Stimulated activated CD4-positive, alpha-beta T cell treated with anti-CD3 and anti-CD28 coated beads, TNF-alpha, amount 100 ng/mL, for 4 hours (primary cell): ENCODE measurements at places on chromosomes 13 and 19.

GRCh38 chr13:109160357-109160756 lies 530.9 kb downstream of the MYO16 start:
- no peak for DNase-seq

- DNase-seq = no peak
These were observed 176.5 kb downstream of the NUFIP1 start for GRCh38 chr13:44812818-44813217.

DNA sequence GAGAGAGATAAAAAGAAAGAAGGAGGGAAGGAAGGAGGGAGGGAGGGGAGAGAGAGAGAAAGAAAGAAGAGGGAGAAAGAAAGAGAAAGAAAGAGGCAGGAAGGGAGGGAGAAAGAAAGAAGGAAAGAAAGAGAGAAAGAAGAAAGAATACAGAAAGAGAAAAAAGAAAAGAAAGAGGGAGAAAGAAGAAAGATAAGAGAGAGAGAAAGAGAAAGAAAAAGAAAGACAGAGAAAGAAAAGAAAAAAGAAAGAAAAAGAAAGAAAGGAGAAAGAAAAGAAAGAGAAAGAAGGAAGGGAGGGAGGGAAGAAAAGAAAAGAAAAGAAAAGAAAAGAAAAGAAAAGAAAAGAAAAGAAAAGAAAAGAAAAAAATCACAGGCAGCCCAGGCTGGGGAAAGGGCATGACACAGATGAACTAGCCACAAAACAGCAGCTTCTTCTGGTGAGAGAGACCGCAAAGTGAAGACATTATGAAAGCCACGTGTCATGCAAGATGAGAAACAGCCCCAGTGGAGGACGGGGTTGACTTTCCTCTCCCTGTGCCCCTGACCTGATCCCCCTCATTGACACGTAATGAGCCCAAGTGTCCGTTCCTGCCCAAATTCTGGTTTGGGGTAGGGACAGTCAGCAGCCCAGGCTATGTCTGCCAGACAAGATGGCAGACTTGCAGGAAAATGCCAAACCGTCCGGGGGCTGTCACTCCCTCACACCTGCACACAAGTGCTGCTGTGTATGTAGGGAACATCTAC lies 102.1 kb downstream of the INSR start:
- no peak for DNase-seq

DNA sequence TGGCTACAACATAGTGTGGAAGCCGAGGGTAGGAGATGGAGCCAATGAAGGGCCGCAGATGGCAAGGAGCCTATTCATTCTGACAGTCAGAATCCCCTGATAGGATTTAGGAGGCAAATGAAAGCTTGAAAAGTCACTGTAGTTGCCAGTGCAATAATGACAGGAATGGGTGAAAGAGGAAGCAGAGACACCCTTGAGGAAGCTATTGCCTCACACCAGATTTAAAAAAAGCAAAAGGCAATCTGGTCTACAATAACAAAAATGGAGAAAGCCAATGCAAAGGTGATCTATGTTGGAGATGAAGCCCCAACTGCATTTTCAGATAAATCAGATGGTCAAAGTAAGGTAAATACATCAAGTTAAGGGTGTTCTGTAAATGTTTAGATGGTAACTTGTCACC lies 158.5 kb downstream of the TUBA3C start:
- DNase-seq = no peak

DNA sequence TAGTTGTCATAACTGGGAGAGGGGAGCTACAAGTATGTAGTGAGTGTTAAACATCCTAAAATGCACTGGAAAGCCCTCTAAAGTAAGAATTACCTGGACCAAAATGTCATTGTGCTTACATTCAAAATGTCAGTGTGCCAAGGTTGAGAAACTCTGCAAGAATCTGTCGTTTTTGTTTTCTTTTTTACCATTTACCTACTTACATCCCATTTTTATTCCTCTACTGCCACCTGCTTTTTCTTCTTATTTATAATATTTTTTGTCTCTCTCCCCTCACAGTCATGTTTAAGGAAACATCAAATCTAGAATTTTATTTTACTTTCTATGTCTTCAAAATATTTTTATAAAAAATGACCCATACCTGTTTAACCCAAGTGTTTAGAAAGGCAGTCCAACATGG lies 226.4 kb downstream of the PCDH17 start:
- DNase-seq = no peak

GRCh38 chr19:640606-641189 lies 1.0 kb downstream of the FGF22 start:
- DNase-seq = no peak

DNA sequence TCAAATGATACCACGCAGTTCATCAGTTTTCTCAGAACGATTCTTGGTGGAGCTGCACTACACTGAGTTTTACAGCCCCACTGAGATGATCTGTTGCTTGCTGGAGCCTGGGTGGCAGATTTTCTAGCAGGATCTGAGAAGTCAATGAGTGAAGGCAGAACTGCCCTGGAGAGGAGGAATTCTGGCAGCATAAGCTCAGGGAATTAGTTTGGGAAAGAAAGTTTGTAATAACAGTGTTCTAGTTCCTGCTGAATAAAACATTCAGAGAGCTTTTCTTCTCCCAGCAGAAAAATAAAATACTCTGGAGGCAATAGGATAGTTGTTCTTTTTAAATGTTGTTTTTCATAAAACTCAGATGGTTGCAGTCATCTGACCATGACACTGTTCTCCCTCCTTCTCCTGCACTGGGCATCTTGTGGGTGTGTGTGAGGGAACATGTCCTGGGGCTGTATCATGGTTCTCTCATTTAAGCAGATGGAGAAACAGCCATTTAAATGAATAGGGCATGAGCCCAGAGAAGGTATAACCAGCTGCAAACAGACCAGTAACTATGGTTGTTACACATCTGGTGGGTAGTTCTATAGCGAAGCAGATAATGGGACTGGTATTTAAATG lies 29.6 kb downstream of the OLFM4 start:
- DNase-seq = no peak

DNA sequence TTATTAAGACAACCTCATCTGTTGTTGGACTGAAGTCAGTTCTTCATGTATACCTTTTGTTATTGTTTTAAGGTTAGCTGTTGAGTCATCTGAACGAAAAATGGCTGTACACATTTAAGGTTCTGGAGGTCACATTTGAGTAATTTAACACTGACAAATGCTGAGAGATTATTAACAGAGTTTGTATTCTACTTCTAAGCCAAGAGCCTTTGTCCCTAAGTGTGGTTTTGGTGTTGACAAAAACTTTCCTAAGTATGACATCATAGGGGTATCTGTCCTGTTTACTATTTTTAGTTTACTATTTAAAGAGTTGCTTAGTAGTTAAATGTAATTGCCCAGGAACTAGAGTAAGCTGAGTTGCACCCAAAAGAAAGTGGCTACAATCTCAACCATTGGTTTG lies 71.9 kb downstream of the CDK8 start:
- no peak for DNase-seq

DNA sequence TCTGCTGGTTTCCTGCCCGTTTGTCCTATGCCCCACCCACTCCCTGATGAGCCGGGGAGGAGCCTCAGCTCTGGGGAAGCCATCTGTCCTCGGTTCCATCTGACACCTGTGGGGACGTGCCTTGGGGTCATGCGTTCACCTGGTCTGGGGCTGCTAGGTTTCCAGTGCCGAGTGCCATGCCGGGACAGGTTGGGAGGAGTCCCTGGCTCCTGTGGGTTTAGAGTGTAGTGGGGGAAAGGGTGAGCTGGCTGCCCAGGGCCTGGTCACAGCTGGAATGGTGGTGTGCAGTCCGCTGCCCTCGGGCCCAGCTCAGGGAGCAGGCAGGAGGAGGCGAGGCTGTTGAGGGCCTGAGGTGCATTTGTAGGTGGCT lies 2.5 kb downstream of the KDM4B start:
- no peak for DNase-seq

DNA sequence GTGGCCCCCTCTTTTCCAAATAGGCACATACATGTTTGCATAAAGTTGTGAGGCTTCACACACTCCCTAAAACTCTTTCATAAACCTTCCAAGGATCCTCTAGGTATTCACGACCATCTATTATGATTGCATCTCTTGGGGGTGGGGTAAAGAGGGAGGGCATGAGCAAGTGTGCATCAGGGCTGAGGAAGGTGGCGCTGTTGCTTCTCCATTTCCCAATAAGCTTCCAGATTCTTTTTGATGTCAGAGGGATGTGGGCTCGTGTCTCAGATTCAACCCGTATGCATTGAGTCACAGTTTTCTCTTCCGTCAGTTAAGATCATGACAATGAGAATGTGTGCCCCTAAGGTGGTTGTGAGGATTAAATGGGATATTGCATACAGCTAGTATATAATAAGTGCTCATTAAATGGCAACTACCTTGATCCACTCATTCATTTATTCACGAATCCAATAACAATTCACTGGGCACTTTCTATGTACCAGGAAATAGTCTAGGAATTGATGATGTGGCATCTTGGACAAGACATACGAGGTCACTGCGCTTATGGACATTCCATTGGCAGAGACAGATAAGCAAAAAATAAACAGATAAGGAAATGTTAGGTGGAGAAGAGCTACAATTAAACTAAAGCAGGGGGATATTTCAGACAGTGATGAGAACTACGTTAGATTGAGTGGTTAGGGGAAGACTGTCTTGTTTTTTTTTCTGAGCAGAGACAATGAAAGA lies 10.3 kb downstream of the CYP2B6 start:
- DNase-seq = no peak

DNA sequence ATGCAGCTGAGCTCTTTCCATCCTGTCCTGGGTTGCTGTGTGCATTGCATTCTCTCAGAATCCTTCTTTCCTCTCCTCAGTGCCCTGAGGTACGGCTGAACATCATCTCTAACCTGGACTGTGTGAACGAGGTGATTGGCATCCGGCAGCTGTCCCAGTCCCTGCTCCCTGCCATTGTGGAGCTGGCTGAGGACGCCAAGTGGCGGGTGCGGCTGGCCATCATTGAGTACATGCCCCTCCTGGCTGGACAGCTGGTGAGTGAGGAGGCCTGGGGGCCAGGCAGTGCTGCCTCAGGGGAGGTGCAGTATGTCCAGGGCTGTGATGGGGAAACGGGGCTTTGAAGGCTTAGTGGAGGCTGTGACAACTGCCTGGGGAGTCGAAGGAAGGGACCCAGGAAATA lies 29.8 kb downstream of the PPP2R1A start:
- no peak for DNase-seq

DNA sequence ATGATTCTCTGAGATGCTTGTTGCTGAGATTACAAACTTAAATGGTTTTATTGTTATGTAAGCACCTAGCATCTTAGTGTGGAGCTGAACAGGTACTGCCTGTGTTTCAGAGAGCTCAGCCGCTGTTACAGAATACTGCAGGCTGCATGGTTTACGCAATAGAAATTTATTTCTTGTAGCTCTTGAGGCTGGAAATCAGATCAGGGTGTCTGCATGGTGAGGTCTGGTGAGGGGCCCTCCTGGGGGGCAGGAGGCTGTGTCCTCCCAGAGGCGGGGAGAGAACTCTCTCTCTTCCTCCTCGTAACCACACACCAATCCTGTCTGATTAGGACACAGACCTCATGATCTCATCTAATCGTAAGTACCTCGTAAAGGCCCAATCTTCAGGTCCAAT lies 13.1 kb downstream of the ATP11A start:
- no peak for DNase-seq

DNA sequence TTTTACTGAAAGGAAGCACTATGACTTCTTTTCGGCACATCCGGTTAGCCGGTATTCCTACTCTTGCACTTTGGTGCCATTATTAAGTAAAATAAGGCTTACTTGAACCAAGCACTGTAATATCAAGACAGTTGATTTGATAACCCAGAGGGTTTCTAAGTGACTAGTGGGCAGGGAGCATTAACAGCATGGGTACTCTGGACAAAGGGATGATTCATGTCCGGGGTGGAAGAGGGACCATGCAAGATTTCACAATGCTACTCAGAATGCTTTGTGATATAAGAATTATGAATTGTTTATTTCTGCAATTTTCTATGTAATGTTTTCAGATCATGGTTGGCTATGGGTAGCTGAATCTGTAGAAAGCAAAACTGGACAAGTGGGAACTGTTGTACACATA lies 282.1 kb downstream of the TDRD3 start:
- no peak for DNase-seq

- no peak for DNase-seq
These were observed 472.4 kb downstream of the DCT start for GRCh38 chr13:94007072-94007471.

DNA sequence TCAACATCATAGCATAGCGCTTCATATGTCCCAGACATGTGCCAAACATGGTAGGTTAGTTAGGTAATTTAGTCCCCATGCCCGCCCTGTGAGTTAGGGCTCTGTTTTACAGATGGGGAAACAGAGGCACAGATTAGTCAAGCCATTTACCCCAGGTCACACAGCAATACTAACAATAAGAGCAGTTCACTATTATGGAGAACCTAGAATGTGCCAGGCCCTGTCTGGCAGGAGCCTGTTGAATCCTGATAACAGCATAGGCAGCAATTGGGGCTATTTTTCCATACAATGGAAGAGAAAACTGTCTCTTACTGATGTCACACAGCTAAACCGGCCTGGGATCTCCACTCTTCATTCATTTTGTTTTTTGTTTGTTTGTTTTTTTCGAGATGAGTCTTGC lies 6.5 kb upstream of the PPP1R37 start:
- no peak for DNase-seq

DNA sequence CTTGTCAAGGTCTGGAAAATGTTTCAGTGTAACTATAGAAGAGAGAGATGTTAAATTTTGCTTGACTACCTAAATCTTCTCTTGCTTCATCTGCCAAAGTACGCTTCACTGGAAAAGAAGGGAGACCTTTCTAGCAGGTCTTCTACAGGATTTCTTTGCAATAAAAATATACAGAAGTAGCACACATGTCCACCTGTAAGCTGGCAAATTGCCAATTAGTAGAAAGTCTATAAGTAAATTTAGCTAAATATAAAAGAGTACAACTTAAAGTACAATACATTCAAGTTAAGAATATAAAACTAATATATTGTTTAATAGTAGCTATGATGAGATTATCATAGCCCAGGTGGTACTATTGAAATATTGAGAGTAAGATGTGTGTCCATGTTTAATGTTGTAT lies 128.5 kb upstream of the EDNRB start:
- DNase-seq = no peak

GRCh38 chr13:111627596-111627995 lies 307.2 kb downstream of the TEX29 start:
- no peak for DNase-seq

DNA sequence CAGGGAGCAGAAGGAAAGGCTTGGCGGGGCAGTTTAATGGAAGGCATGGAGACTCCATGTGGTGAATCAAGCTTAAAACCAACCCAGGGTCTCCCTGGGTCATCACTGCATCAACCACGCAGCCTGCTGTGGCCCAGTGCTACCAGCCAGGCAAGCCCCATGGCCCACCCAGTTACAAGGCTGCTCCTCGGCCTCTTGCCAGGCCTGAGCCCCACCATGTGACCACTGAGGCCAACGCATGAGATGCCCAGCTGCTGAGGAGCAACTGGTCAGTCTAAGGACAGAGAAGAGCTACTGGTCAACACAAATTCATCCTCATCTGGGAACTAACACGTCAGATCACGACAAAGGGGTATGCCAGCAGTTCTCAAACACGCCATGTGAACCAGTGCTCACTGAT lies 15.4 kb upstream of the KPTN start:
- DNase-seq = no peak

GRCh38 chr19:7216373-7216902 lies 77.8 kb downstream of the INSR start:
- no peak for DNase-seq

- no peak for DNase-seq
These were observed 505.7 kb downstream of the EFNB2 start for GRCh38 chr13:106029676-106030290.

GRCh38 chr13:45109102-45109720 lies 11.1 kb upstream of the GTF2F2 start:
- DNase-seq = no peak

- DNase-seq = no peak
These were observed 19.7 kb downstream of the MED26 start for GRCh38 chr19:16608290-16608739.

GRCh38 chr13:23440821-23441618 lies 7.5 kb upstream of the SACS start:
- DNase-seq = no peak
